Stimulated activated CD8-positive, alpha-beta memory T cell treated with anti-CD3 and anti-CD28 coated beads, Interleukin-7, amount 100 ng/mL, for 4 hours (primary cell): ENCODE measurements at places on chromosomes 11 and 22.

GRCh38 chr22:42068291-42068690 lies 2.3 kb downstream of the NAGA start:
- DNase-seq = no peak

GRCh38 chr11:125062218-125062930 lies 731 bp upstream of the SLC37A2 start:
- DNase-seq = no peak

- DNase-seq = no peak
Measured at GRCh38 chr11:61850687-61851086, 22.6 kb downstream of the FADS2 start.

GRCh38 chr11:61771985-61772455 lies 19.6 kb downstream of the MYRF start:
- DNase-seq = no peak

GRCh38 chr11:35688023-35688422 lies 25.4 kb downstream of the TRIM44 start:
- no peak for DNase-seq

DNA sequence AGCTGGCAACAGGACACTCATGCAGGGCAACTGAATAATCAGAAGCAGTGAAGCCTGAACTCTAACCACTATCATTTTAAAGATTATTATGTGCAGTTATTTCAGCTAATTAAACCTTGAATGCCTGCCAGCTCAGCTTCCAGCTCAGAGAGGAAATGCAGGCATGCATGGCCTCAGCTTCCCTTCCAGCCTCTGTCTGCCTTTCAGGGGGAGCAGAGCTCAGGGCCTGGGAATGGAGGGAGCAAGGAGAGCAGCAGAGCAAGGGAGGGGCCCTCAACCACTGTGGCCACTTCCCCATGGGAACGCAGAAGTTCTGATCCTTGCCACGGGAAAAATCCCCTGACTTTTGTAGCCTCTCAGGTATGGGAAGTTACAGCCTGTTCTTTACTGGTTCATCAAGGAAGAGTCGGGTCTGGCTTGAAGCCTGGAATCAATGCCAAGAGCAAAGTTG lies 32.5 kb upstream of the APLNR start:
- DNase-seq = no peak

DNA sequence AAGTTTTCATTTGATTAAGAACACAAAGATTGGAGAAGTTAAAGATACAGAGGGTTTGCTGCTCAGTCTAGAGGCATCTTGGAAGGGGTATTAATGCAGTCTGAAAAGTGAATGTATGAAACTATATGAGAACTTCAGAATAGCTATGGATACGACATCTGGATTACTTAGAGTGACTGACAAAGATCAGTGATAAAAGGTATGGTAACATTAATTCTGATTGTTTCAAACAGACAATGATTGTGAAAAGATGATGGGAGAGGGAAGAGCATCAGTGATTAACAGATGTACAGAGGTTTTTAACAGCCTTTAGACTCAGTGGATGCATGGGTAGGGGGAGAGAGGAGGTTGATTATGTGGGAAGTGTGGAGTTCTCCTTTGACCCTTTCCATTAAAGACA lies 919.4 kb upstream of the CNTN5 start:
- no peak for DNase-seq

- no peak for DNase-seq
Measured at GRCh38 chr22:49513358-49513851, 314.3 kb downstream of the BRD1 start.

DNA sequence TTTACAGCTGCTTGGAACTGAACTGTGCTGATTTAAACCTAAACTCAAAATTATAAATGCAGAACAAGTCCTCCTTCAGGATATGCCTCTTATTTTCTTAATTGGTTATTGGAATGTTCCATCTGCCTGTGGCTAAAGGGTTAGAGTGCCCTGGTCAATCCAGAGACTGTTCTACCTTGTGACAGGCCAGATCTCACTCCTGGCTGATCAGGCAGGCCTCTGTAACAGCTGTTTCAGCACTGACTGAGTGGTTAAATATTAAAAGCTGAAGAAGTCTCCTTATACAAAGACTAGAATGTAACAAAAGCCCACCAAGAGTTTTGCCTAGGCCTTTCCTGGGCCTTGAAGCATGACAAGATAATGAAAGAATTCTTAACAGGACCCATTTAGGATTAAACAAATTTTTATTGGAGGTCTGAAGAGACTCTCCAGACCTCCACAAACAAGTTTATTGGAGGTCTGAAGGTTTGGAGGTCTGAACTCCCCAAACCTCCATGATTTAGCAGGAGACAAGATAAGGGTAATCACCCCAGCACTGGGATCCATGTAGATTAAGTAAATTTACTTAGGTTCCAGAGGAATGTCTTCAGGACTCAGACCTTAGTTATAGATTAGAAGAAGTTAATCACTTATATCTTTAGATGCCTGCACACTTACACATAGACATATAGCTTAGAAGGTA lies 35.8 kb downstream of the TMPRSS5 start:
- no peak for DNase-seq

- no peak for DNase-seq
Measured at GRCh38 chr22:50308597-50308935, 1.1 kb upstream of the PLXNB2 start.

- DNase-seq = no peak
Measured at GRCh38 chr11:118082880-118083552, 3.7 kb downstream of the SMIM35 start.

- DNase-seq = no peak
Measured at GRCh38 chr22:21837248-21837979, 30.0 kb downstream of the MAPK1 start.

GRCh38 chr22:27772984-27773498 lies 28.5 kb downstream of the MN1 start:
- DNase-seq = no peak

GRCh38 chr11:112159098-112160065 lies 4.5 kb downstream of the IL18 start:
- DNase-seq = no peak

GRCh38 chr11:10669258-10670033 lies 24.1 kb downstream of the IRAG1 start:
- no peak for DNase-seq

GRCh38 chr22:46992121-46992731 lies 229.8 kb downstream of the TBC1D22A start:
- DNase-seq = no peak

- DNase-seq = no peak
Measured at GRCh38 chr11:115581871-115582639, 77.8 kb upstream of the CADM1 start.

GRCh38 chr11:3340025-3340424 lies 38.9 kb downstream of the ZNF195 start:
- no peak for DNase-seq

GRCh38 chr11:95605271-95605940 lies 184.2 kb downstream of the FAM76B start:
- no peak for DNase-seq

DNA sequence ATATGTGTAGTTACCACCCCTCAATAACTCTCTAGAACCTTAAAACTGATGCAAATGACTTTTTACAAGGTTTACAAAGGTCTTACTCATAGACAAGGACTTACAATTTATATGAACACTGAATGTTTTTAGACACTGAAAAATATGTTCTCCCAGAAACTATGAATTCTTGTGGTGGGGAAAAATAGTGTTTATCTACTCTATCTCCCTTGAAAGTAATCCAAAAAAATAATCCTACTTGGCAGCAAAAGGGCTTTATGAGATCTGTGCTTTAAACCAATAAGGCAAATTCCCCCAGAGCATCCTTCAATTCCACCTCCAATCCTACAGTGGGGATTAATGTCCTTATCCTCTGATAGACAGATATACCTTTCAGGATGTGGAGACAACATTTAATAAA lies 1984.1 kb upstream of the RAG2 start:
- DNase-seq = no peak

GRCh38 chr11:12768726-12769673 lies 94.8 kb downstream of the TEAD1 start:
- no peak for DNase-seq

- no peak for DNase-seq
Measured at GRCh38 chr22:31093086-31093850, 12.2 kb downstream of the SMTN start.

DNA sequence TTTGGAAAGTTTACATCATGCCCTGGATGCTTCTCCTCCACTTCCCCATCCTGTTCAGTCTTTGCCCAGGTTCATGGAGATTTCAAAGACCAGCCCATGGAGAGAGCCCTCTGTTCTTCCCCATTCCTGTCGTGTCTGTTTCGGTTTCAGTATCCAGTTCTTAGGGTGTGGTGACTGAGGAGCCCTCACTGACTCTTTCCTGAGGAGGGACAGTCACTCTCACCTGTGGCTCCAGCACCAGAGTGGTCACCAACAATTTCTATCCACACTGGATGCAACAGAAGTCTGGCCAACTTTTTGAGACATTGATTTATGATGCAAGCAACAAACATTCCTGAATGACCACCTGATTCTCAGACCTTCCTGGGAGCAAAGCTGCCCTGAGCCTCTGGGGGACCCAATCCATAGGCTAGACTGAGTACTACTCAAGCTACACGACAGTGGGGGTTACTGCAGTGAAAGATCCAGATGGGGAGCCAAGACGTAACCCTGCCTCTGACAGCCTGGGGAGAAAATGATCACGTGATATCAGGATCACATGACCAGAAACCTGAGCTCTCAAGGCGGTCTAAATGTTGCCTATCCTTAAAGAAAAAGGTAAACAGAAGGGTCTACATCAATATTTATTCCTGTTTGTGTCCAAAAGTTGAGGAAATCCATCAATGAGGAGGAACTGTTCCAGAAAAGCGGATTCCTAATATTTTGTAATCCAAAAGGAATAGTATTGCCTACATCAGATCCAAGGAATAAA lies 76.2 kb upstream of the VPREB1 start:
- no peak for DNase-seq

DNA sequence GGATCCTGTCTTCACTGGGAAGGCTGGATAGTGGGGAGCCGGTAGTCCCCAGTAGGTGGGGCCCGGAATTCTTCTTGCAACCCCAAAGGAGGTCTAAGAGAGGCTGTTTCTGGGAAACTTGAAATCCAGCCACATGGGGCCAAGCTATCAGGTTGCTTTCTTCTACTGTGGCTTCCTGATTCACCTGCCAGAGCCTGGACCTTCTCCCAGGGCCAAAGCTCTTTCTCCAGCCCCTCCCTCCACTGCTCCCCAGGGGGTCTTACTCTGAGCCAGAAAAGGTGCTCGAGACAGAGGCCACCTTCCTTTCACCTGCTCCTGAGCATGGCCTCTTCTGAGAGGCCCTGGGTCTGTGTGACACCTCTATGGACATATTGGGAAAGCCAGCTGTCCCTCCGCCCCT lies 9.1 kb downstream of the TST start:
- DNase-seq = no peak

DNA sequence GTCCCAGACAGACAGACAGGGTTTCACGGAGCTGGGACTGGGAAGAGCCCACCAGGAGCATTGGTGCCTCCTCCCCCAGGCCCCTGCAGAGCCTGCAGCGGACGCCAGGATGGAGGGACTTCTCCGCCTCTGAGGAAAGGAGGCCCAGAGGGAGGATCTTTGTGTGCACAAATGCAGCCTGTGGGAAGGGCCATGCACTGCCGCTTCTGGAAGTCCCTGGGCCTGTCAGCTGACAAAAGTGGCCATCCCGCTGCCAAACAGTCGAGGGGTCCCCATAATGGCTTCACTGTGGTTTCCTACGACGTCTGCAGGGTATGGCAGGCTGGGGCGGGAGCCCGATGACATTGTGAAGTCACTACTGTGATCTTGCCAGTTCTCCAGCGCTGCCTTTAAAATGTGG lies 73.8 kb downstream of the TP53I11 start:
- DNase-seq = no peak

DNA sequence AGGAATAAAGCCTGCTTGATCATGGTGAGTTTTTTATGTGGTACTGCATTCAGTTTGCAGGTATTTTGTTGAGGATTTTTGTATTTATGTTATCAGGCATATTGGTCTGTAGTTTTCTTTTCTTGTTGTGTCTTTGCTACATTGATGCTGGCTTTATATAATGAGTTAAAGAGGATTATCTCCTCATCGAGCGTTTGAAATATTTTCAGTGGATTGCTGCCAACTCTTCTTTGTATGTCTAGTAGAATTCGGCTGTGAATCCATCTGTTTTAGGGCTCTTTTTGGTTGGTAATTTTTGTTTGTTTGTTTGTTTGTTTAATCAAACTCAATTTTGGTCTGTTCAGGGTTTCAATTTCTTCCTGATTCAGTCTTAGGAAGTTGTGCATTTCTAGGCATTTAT lies 758.4 kb downstream of the KCNA4 start:
- no peak for DNase-seq

GRCh38 chr11:38988908-38989307 lies 2390.9 kb upstream of the RAG2 start:
- no peak for DNase-seq

DNA sequence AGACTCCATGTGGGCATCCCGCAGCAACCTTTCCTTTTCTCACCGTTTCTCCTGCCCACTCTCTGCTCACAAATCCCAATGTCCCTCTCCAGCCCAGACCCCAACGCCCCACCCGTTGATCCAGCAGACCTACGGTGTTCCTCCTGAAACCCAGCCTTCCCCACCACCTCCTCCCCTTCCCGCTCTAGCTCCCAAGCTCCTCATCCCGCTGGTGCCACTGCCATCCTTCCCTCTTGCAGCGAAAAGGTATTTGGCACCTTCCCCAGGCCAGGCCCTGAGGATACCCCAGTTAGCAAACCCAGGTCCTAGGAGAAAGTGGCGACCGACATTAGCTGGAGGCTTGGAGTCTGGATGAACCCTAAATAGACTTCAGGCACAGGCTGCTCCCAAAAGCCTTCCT lies 84.0 kb upstream of the RTL6 start:
- DNase-seq = no peak

- DNase-seq = no peak
Measured at GRCh38 chr11:68809506-68809905, 32.2 kb downstream of the CPT1A start.

DNA sequence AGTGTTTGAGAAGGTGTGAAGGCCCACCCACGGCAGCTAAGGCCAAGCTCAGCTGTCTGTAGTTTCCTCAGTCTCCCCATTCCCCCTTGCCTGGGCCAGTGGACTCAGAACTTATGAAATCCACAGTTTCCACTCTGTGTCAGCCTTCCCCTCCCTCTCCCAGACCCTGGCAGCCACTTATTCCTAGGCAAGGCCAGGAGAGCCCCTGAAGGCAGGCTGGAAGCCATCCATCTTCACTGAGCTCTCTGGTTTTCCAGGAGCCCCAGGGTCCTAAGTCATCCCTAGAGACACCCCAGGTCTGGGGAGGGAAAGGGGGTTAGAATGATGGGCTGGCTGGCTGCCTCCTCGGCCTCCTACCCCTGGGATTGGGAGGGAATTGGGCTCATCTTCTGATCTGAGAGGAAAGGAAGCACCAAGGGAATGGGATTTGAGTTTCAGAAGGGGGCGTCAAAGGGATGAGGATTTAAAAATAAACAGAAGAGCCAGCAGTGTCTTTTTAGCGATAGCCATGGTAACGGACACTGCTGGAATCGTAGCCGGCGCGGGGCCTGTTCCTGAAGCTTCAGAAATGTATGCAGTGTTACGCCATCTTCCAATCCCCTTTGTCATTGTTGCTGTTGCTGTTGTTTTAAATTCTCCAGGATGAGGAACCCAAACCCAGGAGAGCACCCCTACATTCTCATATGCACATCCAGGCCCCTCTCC lies 561.1 kb upstream of the CADM1 start:
- no peak for DNase-seq

- no peak for DNase-seq
Measured at GRCh38 chr22:43720716-43721115, 91.4 kb downstream of the EFCAB6 start.
